ENCODE measurements at places on chromosomes 7 and 10.

GRCh38 chr10:28411648-28412047 is 108.8 kb upstream of the MPP7 start:
- DNase-seq, result no peak

GRCh38 chr7:148367731-148368475 is 222.7 kb upstream of the C7orf33 start:
- no peak for DNase-seq

- DNase-seq, result no peak
Measured at GRCh38 chr10:132420469-132420980, 23.5 kb downstream of the PWWP2B start.

- DNase-seq, result no peak
Measured at GRCh38 chr7:85516675-85517074, 329.8 kb upstream of the SEMA3D start.

DNA sequence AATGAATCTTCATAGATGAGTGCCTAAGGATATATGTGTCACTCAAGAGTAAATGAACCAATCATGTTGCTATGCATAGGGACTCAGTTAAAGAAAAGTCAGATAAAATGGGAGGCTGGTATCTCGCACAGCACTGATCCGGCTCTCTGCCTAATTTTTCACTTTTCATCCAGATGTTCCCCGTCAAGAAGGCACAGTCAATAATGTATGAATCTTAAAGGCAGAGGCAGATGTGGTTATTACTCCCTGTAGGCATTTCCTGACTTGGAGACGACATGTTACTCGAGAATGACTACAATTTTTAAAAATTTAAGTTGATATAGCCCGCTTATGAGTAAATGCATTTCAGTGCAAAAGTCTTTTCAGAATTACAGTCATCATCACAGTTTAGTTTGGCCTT is 113.6 kb downstream of the TBXAS1 start:
- DNase-seq, result no peak

DNA sequence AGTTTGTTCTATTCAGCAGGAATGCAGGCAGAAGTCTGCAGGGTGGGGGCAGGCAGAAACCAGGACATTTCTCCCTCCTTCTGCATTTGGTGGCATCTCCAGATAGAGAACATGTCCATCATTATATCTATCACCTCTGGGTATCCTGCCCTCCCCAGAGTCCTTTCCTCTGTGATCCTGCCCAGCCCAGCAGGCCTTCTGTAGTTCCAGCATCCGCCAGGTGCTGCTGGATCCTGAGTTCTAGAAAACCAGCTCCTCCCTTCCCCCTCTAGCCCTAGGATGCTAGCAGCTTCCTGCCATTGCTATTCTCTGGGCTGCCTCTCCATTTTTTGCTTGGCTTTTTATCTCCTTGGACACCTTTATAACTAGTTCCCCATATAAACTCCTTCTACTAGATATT is 180.3 kb downstream of the KCNMA1 start:
- DNase-seq, result peak; percentile 36

DNA sequence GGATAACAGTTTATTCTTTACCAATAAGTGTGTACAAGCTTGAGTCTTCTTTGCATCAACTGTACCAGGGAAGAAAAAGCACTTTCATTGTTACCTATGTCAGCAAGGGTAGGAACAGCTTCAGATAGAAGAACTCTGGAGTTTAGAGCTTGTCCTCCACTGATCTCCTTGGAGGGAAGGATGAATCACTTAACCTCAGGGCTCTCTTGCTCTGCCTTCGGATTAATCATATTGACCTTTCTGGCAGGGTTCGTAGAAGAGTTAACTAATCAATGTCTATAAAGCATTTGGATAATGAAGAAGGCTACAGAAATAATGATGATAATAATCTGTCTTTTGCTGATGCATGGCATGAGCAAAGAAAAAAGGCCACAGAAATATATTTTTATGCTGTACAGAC is 339.5 kb upstream of the TPK1 start:
- no peak for DNase-seq

DNA sequence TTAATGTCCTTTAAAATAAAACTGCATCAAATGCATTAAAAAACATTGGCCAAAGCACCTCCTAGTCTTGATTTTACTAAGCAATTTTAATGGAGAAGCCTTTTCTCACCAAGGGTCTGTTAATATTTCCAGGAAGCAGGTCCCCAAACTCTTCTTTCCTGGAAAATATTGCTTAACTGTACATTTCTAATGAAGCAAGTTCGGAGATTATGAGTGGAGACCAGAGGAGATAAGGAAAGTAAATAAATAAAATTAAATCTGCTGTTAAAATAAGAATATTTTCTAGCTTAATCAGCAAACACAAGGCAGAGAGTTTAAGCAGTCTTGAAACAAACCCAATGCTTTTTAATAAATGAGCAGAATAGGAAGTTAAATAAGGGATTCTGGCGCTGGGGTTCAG is 322.4 kb downstream of the PTEN start:
- DNase-seq, result no peak

DNA sequence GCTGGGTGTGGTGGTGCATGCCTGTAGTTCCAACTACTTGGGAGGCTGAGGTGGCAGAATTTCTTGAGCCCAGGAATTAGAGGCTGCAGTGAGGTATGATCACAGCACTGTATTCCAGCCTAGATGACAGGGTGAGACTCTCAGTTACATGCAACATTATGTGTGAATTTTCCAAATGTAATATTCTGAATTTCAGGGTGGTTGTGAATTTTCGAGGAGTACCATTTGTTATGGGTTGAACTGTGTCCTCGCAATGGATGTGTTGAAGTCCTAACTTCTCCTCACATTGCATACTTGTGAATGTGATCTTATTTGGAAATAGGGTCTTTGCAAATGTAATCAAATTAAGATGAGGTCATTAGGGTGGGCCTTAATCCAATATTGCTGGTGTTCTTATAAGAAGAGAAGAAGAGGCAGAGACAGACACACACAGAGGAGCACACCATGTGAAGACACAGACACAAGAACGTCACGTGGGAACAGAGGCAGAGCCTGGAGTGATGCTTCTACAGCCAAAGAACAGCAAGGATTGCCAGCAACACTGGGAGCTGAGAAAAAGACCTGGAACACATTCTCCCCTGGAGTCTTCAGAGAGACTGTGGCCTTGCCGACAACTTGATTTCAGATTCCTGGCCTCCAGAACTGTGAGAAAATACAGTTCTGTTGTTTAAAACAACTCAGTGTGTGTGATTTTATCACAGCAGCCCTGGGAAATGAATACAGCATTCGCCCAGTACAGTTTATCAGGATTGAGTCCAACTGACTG is 91.9 kb downstream of the ZNF783 start:
- DNase-seq, result no peak

DNA sequence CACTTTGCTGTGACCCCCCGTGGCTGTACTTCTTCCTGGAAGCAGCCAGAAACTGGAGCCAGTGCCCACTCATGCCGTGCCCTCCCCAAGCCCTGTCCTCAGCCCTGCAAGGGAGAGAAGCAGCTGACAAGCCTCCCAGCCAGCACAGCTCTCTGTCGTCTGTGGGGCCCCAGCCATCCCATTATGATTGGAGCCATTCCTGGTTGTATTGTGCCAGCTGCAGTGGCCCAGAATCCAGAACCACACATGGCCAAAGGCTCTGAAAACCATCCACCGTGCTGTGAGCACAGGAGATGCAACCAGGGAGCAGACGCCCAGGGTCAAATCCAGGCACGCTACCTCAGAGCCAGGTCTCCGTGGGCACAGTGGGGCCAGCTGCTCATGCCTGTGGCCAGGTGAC is 18.7 kb downstream of the GRID2IP start:
- DNase-seq, result no peak

- DNase-seq, result no peak
Measured at GRCh38 chr10:113158183-113158582, 208.1 kb downstream of the TCF7L2 start.

DNA sequence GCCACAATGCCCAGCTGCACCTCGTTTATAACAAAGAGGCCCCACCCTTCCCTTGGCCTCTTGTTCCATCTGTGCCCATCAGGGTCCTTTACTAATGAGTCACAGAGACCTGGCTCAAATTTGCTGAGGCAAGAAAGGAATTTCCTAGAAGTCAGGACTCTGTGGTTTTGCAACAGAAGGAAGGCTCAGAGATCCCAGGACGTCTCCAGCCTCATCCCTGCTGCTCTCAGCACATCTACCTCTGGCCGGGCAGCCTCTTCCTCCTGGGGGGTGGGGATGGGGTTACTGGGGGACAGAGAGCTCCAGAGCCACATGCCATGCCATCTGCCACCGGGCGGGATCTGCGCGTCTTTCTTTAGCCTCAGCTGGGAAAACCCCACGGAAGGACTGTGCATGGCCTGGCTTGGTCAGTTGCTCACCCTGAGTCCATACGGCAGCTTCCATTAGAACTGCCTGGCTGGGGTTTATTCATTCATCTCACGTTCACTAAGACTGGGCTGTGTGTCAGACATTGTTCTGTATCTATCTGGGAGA is 41.9 kb upstream of the PSMG3 start:
- DNase-seq, result no peak

GRCh38 chr7:20861468-20861867 is 74.8 kb upstream of the SP8 start:
- DNase-seq, result no peak

DNA sequence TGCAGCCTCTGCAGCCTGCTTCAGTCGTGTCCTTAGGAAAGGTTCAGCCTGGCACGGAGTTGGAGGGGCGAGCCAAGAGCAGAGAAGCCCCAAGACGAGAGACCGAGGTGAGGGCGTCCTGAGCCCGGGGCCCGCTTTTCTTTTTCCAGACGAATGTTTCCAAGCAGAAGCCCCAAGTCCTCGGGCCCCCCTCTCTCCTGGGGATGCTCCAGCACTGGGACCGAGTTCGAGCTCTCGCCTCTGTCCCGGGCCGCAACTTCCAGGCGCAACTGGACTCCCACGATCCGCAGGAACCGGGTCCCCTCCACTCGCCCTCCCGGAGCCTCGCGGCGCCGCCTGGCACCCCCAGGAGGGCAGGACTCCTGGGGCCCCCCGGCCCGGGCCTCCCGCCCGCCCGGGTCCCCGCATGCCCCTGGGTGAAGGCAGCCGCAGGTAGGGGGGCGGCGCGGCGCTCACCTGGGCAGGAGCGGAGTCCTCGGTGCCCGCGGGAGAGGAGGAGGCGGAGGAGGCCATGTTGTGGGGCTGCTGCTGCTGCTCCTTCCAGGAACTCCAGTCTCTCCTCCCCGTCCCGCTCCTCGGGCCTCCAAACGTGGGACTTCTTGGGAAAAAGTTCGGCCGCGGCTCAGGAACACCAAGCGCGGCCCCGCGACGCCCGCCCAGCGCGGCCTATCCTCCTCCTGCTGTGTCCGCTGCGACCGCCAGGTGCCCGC is 45.3 kb upstream of the CDK1 start:
- DNase-seq, result peak; percentile 27

- no peak for DNase-seq
Measured at GRCh38 chr10:48446785-48447184, 140.3 kb downstream of the MAPK8 start.

DNA sequence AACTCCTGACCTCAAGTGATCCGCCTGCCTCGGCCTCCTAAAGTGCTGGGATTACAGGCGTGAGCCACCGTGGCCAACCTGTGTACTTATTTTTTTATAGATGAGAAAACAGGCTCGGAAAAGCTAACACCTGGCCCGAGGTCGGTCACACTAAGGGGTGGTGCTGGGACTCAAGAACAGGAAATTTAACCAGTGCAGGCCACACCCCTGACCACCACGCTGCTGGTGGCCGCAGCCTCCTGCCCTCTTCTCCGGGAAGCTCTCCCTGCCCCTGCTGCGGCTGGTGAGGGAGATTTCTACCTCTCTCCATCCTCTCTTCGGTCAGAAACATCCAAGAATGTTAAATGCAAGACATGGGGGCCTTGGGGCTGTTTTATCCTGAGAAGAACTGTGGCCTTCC is 63.2 kb downstream of the TNRC18 start:
- DNase-seq, result no peak

DNA sequence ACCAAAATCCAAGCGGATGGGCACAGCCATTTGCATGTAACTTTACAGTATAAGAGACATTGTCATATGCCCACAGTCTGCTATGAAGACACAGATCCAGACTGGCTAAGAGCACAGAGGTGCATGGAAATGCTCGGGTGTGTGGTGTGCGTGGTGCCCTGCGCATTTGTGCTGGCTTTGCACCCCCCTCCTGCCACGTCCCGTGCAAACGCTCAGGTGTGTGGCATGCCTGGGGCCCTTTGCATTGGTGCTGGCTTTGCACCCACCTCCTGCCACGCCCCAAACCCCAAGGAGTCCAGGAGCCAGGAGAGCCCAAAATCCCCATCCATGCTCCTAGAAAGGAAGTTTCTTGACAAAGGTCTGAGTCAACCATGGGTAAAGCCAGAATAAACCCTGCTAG is 306.2 kb downstream of the PTPRN2 start:
- no peak for DNase-seq

GRCh38 chr7:4450483-4450882 is 231.6 kb upstream of the FOXK1 start:
- DNase-seq, result no peak

DNA sequence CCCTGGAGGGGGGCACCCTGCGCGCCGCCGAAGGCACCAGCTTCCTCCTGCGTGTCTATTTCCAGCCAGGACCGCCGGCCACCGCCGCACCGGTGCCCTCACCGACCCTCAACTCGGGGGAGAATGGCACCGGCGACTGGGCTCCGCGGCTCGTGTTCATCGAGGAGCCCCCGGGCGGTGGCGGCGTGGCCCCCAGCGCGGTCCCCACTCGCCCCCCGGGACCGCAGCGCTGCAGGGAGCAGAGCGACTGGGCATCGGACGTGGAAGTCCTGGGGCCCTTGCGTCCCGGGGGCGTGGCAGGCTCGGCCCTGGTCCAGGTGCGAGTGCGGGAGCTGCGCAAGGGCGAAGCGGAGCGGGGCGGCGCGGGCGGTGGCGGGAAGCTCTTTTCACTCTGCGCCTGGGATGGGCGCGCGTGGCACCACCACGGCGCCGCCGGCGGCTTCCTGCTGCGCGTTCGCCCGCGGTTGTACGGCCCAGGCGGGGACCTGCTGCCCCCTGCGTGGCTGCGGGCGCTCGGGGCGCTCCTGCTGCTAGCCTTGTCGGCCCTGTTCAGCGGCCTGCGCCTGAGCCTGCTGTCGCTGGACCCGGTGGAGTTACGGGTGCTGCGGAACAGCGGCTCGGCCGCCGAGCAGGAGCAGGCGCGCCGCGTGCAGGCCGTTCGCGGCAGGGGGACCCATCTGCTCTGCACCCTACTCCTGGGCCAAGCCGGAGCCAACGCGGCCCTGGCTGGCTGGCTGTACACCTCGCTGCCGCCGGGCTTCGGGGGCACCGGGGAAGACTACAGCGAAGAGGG is 594 bp downstream of the CNNM1 start:
- peak; percentile 48 for DNase-seq

All from NCI-H345 (cell line).